Neural crest cell (in vitro differentiated cells): ENCODE measurements at places on chromosomes 7 and 10. TPM values are rescaled to one million over a fixed set of nuclear protein-coding genes. Genes with fewer than 3 reads are reported as not detected.

- no peak overlapping the region for H3K4me3 ChIP-seq
- no peaks in the 10 kb centered on the region for H3K27me3 ChIP-seq
- H3K27ac ChIP-seq: no peak overlapping the region
- peaks cover 11% of the 10 kb centered on the region for H3K4me1 ChIP-seq
Observed at GRCh38 chr7:96328016-96328415, 6.1 kb upstream of the SLC25A13 start.

DNA sequence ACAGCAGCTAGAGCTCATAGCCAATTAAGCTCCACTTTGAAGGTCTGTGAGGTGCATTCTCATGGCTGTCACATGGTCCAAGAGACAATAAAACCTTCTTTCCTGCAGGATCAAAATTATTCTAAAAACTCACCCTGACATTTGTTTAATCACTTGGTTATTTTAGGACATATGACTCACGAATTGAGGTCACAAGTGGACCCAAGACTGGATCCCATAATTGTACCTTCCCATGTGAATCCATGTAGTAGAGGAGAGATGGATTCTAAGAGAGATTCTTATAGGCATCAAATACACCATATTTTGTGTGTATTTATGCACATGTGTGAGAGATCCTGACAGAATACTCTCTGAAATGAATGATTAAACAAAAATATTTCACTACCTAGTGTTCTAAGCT is 18.1 kb downstream of the POLR1F start:
- H3K4me1 ChIP-seq: peaks cover 3% of the 10 kb centered on the region
- H3K36me3 ChIP-seq: peaks cover 9% of the 10 kb centered on the region
- no peak overlapping the region for H3K4me3 ChIP-seq
- H3K27ac ChIP-seq: no peak overlapping the region
- no peak for DNase-seq

DNA sequence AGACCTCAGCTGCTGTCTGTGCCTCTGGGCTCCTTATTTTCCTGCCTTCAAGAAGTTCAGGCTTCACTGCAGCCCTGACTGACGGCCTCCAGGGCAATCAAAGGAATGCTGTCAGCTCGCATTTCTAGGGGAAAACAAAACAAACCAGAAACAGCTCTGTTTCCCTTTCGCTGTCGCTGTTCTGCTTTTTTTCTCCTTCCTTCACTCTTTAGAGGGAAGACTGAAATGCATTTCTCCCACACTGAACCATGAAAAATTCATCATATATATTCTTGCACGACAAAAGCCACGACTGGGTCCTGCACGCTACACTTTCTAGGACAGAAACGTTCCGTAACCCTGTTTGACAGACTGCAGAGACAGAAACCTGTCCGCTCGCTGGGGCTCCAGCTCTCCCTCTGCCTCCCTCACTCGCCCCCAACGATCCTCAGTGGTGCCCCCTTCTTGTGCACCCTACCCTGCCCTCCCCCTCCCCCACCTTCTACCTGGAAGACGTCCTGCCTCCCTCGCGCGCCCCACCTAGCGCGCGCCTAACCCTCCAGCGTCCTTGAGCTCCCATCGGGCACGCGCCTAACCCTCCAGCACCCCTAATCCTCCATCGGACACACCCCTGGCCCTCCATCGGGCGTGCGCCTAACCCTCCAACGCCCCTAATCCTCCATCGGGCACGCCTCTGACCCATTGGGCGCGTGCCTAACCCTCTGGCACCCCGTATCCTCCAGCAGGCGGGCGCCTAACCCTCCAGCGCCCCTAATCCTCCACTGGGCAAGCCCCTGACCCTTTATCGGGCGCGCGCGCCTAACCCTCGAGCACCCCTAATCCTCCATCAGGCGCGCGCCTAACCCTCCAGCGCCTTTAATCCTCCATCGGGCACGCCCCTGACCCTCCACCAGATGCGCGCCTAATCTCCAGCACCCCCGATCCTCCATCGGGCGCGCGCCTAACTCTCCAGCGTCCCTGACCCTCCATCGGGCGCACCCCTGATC is 37.1 kb downstream of the SVOPL start:
- H3K36me3 ChIP-seq: no peaks in the 10 kb centered on the region
- peak overlapping the region; percentile 88 for H3K4me3 ChIP-seq
- peaks cover 14% of the 10 kb centered on the region for H3K27me3 ChIP-seq

DNA sequence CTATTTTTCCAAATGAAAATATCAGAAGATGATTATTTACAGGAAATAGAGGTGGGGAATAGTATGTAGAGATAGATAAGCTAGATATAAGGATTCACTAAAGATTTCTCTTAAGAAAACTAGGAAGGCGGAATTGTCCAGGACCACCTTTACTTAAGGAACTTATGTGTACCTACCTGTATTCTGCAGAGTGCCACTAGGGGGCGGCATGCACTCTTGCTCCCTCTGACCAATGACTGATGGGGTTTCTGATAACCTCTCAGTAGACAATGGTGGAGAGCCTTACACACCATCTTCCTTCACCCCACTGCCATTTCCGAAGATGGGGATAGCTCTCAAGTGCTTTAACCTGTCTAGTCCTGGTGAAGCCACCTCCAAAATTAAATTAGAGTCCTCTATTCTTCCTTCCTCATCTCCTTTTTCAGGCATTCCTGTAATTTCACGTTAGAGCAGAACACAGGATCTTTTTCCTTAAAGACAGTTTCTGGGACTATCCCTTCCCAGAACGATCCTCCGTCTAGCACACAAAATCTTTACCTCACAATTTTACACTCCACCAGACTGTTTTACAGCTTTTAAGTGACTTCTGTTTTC is 453.1 kb downstream of the SORCS1 start:
- no peaks in the 10 kb centered on the region for H3K36me3 ChIP-seq
- no peak overlapping the region for H3K27ac ChIP-seq
- H3K4me3 ChIP-seq: no peak overlapping the region

DNA sequence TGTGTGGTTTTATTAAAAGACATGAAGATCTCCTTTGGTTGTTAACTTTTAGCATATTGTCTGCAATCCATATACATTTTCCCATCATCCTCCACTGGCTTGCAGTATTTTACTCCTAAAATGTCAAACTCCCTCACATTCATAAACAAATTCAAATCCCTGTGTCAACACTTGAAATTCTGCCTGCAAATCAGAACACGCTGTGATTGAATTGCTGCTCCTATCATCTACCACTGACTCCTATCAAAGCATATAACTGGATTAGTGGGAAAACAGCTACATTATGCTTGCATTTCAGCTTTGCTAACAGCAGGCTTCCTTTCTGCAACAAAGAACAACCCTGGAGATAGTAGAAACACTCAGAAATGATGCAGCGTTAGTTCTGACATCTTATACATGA is 281.8 kb upstream of the HGF start:
- no peak overlapping the region for H3K4me3 ChIP-seq
- H3K27ac ChIP-seq: no peak overlapping the region
- H3K27me3 ChIP-seq: no peaks in the 10 kb centered on the region
- no peak for DNase-seq

GRCh38 chr7:76411626-76412025 is 2.1 kb upstream of the SSC4D start:
- peaks cover 15% of the 10 kb centered on the region for H3K27me3 ChIP-seq
- H3K36me3 ChIP-seq: no peaks in the 10 kb centered on the region
- no peak overlapping the region for H3K27ac ChIP-seq
- H3K4me1 ChIP-seq: peaks cover 9% of the 10 kb centered on the region
- no peak overlapping the region for H3K4me3 ChIP-seq

DNA sequence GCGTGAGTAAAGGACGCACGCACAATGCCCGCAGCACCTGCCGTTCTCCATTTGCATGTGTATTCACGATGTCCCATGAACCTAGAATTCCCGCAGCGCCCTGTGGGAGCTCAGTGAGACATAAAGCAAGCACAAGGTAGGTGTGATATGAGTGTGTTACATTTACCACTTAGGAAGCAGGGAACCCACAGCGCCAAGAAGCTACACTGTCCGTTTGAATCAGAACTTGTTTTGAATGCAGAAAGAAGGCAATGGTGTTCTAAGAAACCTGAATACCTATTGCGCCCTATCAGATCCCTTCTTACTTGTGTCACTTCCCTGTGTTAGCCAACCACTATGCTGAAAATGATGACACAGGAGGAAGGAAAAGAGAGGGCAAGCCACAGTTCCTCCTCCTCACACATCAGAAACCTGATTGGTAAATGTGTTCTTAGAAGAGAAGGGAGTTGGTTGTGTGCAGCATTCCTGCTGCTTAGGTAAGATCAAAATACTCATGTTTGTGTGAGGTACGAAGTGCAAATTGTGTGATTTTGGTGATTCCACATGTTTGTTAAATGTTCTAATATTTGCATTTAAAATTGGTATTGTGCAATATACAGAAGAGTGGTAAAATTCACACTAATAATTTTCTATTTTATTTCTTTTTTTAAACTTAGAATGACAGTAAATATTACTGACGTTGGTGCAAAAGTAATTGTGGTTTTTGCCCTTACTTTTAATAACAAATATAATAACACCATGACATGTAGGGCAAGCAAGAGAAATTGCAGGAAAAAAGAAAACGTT is 185.4 kb downstream of the SEC23IP start:
- H3K36me3 ChIP-seq: no peaks in the 10 kb centered on the region
- H3K4me1 ChIP-seq: peaks cover 7% of the 10 kb centered on the region
- no peak overlapping the region for H3K27ac ChIP-seq
- peaks cover 52% of the 10 kb centered on the region for H3K27me3 ChIP-seq
- peak overlapping the region; percentile 21 for H3K4me3 ChIP-seq
- DNase-seq: no peak

DNA sequence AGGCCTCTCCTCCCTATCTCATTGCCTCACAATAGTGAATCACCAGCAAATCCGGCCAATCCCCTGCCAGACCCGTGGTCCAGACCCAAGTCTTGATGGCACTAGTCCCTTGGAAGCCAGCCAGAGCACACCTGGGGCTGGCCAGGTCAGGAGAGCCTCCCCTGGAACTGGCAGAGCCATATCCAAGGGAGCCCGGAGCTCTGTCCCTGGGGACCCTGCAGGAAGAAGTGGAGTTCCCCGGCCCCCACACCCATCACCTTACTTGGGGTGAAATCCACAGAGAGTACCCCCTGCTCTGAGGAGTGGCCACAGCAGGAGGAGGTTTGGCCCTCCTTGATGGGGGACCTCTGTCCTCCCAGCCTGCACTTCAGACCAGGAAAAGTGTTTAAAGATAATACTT is 122.5 kb downstream of the HECW1 start:
- H3K36me3 ChIP-seq: no peaks in the 10 kb centered on the region
- DNase-seq: no peak
- H3K27me3 ChIP-seq: no peaks in the 10 kb centered on the region
- no peak overlapping the region for H3K27ac ChIP-seq
- H3K4me3 ChIP-seq: no peak overlapping the region

The ANKRD22 gene
- not detected in 2 replicates for total RNA-seq

The A1CF gene
- not detected in 2 replicates for total RNA-seq

The DRGX gene
- 0.18 and 0.19 TPM in 2 replicates for total RNA-seq

The ZWINT gene
- total RNA-seq: 109 and 117 TPM in 2 replicates
